Sigmoid colon (tissue), 7 donors: ENCODE measurements at places on chromosomes 11 and 22.

DNA sequence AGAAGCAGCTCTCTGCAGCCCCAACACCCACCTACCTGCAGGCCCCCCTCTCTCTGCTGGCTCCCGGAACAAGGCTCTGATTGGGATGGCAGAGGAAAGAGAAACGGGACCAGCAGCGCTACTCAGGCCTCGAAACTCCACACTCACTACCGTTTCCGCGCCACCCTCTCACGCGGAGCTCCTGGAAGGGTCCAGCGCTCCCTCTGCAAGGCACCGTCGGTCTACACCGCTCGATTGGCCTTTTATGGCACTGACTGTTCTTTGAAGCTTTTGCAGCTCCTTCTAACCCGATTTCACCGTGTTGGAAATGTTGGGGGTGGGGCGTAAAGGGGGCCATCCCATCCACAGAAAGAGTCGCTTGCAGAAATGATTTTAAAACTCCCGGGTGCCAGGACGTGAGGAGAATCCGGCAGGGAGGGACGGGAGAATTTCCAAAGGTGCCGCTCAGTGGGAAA is 323 bp upstream of the PANX1 start:
- H3K36me3 ChIP-seq = no peaks in the 10 kb centered on the region
- DNase-seq = peak; percentile 74
- peaks cover 45% of the 10 kb centered on the region for H3K4me1 ChIP-seq
- no peaks in the 10 kb centered on the region for H3K27me3 ChIP-seq

- no peak overlapping the region for H3K27ac ChIP-seq
- H3K27me3 ChIP-seq = no peaks in the 10 kb centered on the region
- no peaks in the 10 kb centered on the region for H3K4me1 ChIP-seq
- no peak overlapping the region for H3K4me3 ChIP-seq
These were observed 702.8 kb downstream of the TBC1D22A start for GRCh38 chr22:47465222-47465621.

GRCh38 chr11:133228471-133229329 is 303.6 kb downstream of the OPCML start:
- H3K4me1 ChIP-seq = peaks cover 11% of the 10 kb centered on the region
- H3K36me3 ChIP-seq = no peaks in the 10 kb centered on the region
- DNase-seq = no peak

DNA sequence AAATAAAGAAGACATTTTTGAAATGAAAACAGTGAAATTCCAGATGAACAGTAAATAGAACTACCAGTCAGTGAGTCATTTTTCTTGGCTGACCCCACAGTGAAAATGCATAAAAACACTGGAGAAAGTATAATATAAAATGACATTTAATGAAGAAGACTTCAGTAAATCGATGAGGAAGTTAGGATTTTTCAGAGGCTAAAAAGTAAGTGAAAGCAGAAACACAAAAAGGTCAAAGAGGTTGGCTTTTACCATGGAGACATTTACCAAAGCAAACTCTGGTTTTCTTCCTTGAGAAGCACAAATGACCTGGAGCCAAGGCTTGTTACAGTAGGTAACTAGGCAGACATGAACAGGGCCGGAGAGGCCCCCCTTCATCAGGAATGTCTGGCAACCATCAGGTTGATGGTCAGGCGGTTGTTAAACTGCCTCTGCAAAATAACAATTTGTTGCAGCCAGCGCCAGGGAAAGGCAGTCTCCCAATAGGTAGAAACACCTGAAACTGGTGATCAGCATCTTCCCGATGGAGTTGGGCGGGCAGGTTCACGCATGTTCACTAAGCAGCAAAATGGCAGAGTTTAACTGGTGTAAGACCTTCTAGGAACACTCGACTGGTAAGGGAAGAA is 16.7 kb upstream of the TMEM123 start:
- H3K4me3 ChIP-seq = no peak overlapping the region
- H3K27ac ChIP-seq = peak overlapping the region; percentile 24

- H3K27me3 ChIP-seq = no peaks in the 10 kb centered on the region
- H3K27ac ChIP-seq = no peak overlapping the region
- DNase-seq = no peak
- H3K4me3 ChIP-seq = no peak overlapping the region
These were observed 18.0 kb downstream of the TOLLIP start for GRCh38 chr11:1291295-1292017.

- no peaks in the 10 kb centered on the region for H3K36me3 ChIP-seq
- DNase-seq = peak; percentile 60
- H3K4me3 ChIP-seq = no peak overlapping the region
- H3K4me1 ChIP-seq = peaks cover 19% of the 10 kb centered on the region
- peaks cover 32% of the 10 kb centered on the region for H3K27me3 ChIP-seq
These were observed 3.5 kb downstream of the PGGHG start for GRCh38 chr11:292211-293121.

DNA sequence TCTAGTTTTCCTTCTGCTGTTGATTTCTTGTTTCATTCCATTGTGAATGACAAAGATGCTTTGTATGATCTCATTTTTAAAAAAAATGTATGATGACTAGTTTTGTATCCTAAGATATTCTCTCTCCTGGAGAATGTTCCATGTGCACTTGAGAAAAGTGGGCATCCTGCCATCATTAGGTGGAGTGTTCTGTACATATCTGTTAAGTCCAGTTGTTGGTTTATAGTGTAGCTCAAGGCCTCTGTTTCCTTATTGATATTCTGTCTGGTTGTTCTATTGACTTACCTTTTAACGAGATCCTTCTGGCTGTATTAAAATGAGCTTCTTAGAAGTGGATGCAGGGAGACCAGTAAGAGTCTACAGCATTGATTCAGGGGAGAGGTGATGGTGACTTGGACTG is 35.2 kb downstream of the SGSM1 start:
- H3K36me3 ChIP-seq = no peaks in the 10 kb centered on the region
- no peaks in the 10 kb centered on the region for H3K4me1 ChIP-seq
- no peak overlapping the region for H3K27ac ChIP-seq
- peak; percentile 17 for DNase-seq

GRCh38 chr11:36411202-36411640 is 98.9 kb downstream of the TRAF6 start:
- peak overlapping the region; percentile 34 for H3K27ac ChIP-seq
- H3K4me1 ChIP-seq = no peaks in the 10 kb centered on the region
- no peak overlapping the region for H3K4me3 ChIP-seq
- no peak for DNase-seq
- H3K36me3 ChIP-seq = no peaks in the 10 kb centered on the region
